ENCODE measurements at places on chromosomes 2 and 18. TPM values are rescaled to one million over a fixed set of nuclear protein-coding genes. Genes with fewer than 3 reads are reported as not detected.

PSMG2 gene
- 58.2 TPM for total RNA-seq

GAL3ST2 gene
- total RNA-seq: 0.51 TPM

EGR4 gene
- 0.12 TPM for total RNA-seq

ATP8B1 gene
- 21.9 TPM for total RNA-seq

DNA sequence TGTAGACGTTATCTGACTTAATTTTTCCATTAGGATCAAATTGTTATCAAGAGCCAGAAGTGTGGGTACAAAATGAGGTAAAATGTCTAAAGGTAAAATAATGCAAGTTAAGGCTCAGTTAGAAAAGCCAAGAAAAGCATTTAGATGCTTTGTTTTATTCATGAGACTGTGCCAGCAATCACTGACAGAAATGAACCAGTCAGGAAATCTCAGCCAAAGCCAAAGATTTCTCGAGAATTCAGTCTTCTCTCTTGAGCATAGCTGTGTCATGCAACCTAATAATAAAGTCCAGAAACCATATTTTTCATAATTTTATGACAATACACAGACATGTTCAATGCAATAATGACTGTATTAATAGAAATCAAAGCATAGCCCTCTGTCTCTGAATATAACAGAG lies 43.5 kb upstream of the ZNF397 start:
- H3K4me1 ChIP-seq: peaks cover 9% of the 10 kb centered on the region
- no peak for DNase-seq
- H3K36me3 ChIP-seq: no peaks in the 10 kb centered on the region
- H3K27me3 ChIP-seq: no peaks in the 10 kb centered on the region

DNA sequence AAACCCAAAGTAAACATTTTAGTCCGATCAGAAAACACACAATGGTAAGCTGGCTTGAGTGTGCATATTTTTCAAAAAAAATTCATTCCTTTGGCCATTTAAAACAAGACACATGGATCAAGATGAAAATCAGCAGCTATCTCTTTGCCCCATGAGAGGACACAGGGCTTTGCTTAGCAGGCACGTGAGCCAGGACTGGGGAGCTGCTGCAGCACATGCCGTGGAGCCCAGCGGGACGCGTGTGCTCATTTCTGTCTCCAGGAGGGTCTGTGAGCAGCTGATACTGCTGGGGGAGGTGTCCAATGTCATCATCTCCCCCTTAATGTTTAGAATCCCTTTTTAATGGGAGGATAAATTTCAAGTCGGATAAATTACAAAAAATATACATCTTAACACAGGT lies 49.8 kb upstream of the CNGA3 start:
- no peak for DNase-seq
- H3K27ac ChIP-seq: no peak overlapping the region
- H3K4me1 ChIP-seq: peaks cover 37% of the 10 kb centered on the region
- H3K36me3 ChIP-seq: no peaks in the 10 kb centered on the region
- H3K4me3 ChIP-seq: no peak overlapping the region

- H3K27me3 ChIP-seq: no peaks in the 10 kb centered on the region
- peaks cover 9% of the 10 kb centered on the region for H3K4me1 ChIP-seq
- no peak overlapping the region for H3K27ac ChIP-seq
- H3K36me3 ChIP-seq: peaks cover 12% of the 10 kb centered on the region
- H3K4me3 ChIP-seq: no peak overlapping the region
Measured at GRCh38 chr2:25090801-25091200, 48.9 kb downstream of the EFR3B start.

DNA sequence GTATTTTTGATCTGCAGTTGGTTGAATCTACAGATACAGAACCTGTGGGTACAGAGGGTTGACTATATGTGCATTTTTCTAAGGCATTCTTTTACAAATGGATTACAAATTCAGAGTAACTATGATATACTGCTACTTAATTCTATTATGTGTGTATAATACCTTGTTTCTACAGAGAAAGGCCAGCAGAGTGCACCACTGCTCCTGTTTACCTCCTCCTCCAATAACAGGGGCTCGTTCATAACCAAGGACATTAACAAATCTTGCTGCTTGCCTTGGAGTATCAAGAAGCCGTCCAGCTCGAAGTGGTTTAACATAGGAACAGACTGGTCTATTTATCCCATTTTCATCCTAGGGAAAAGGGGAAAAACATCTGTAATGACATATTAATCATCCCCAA lies 16.4 kb downstream of the CEP76 start:
- H3K27me3 ChIP-seq: no peaks in the 10 kb centered on the region
- no peak overlapping the region for H3K4me3 ChIP-seq
- no peaks in the 10 kb centered on the region for H3K36me3 ChIP-seq
- H3K27ac ChIP-seq: no peak overlapping the region
- DNase-seq: no peak

DNA sequence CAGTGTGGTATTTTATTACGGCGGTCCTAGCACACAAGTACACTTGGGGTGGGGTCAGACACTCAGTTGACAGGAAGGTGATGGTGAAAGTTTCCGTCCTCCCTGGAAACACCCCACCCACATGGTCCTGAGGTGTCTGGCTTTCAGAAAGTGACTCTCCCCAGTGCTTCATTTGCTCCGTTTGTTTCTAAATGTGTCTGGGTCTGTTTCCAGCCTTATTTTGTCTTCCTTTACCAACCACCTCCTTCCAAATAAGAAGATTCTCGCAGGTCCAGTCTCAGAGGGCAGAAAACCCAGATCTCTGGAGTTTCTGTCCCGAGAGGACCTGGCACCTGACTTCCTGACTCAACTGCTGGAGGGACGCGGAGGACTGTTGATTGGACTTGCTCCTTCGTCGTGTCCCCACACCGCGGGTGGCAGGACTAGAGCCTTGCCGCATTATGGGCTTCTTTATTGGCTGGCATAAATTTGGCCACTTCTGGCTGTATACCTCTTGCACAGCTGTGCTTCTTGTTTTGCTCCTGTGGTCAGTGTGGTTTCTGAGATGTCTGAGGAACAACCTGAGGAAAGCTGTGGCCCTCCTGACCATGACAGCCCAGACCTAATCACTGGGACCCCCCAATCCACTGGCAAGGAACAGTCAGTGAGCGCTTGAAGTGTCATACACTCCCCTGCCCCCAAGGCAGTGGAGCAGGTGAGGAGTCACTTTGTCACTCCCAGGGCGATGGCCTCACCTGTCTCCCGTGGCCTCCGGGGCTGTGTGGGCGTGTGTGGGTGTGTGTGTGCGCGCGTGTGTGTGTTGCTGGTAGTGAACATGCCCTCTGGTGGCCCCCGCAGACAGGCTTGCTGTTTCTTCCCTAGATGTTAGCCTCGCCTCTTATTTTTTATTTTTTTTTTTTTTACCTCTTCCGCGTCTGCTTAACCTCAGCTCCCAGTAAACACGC lies 45.6 kb downstream of the MEX3C start:
- H3K4me1 ChIP-seq: no peaks in the 10 kb centered on the region
- no peak overlapping the region for H3K27ac ChIP-seq

DNA sequence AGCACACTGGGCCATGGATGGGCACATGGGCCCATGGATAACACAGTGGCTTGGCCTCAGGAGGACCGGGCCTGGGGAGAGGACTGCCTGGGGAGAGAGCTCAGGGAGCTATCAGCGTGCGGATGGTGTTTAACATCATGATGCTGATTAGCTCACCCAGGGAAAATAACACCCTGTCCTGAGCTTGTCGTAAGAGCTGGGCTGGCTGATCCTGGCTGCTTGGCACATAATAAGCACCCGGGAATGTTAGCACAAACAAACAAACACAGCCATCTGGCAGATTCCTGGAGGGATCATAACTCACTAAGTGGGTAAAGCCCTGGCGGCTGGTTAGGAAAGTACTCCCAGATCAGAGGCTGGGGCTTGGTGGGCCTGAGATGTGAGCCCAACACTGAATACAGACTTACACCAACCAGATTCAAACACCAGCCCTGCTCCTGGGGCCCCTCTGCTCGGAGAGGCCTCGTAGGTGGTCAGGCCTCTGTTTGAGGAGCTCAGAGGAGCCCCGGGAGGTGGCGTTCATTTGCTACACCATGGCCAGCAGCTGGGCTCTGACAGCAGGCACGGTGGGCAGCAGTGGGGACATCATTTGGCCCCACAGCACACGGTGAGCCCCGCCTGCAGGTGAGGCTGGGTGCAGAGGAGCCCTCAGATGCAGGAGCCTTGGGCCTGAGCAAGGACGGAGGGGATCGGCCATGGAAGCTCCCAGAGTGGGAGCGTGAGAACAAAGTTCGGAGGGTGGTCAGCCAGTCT lies 193.4 kb upstream of the HDAC4 start:
- H3K36me3 ChIP-seq: no peaks in the 10 kb centered on the region
- H3K27ac ChIP-seq: no peak overlapping the region
- peaks cover 6% of the 10 kb centered on the region for H3K27me3 ChIP-seq

DNA sequence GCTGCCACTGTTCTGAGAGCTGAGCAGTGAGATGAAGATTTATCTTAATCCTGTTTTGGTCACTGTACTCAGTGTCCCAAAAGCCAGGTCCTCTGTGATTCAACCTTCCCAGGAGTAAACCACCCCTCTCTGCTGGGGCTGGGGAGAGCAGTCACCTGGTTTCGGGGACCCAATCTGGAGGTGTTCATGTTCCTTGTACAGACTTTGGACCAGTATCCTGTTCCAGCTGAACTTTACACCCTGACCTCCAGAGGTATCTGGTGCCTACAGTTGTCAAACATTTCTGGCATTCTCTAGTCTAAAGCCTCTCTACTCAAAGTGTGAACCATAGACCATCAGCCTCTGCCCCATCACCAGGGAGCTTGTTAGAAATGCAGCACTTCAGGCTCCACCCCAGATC lies 22.1 kb downstream of the CERS6 start:
- no peak overlapping the region for H3K4me3 ChIP-seq
- peaks cover 16% of the 10 kb centered on the region for H3K4me1 ChIP-seq
- H3K36me3 ChIP-seq: peaks cover 3% of the 10 kb centered on the region
- no peak overlapping the region for H3K27ac ChIP-seq
- DNase-seq: no peak
- H3K27me3 ChIP-seq: no peaks in the 10 kb centered on the region

- H3K27me3 ChIP-seq: peaks cover 94% of the 10 kb centered on the region
- peaks cover 3% of the 10 kb centered on the region for H3K4me1 ChIP-seq
- no peaks in the 10 kb centered on the region for H3K36me3 ChIP-seq
- DNase-seq: no peak
- H3K27ac ChIP-seq: no peak overlapping the region
Measured at GRCh38 chr2:73291461-73292315, 1.7 kb downstream of the EGR4 start.

DNA sequence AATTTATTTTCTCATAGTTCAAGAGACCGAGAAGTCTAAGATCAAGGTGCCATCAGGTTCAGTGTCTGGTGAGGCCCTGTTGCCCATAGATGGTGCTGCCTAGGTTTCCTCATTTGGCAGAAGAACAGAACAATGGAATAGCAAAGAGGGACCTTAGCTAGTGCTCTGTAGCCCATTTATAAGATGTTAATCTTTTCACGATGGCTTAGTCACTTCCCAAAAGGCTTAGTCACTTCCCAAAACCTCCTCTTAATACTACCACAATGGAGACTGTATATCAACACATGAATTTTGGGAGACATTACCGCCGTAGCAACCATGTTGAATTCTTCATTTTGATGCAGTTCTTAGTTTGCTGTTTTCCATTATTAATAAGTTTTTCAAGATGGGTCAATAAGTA lies 246.3 kb upstream of the NRP2 start:
- no peak overlapping the region for H3K4me3 ChIP-seq
- H3K4me1 ChIP-seq: peaks cover 6% of the 10 kb centered on the region
- DNase-seq: no peak
- H3K27me3 ChIP-seq: no peaks in the 10 kb centered on the region
- no peak overlapping the region for H3K27ac ChIP-seq
- H3K36me3 ChIP-seq: peaks cover 8% of the 10 kb centered on the region
